DMS153 (cell line): ENCODE measurements at places on chromosomes 3 and 15.
A peak's percentile ranks its signal among the peaks of the same experiment; 100 is the strongest.

DNA sequence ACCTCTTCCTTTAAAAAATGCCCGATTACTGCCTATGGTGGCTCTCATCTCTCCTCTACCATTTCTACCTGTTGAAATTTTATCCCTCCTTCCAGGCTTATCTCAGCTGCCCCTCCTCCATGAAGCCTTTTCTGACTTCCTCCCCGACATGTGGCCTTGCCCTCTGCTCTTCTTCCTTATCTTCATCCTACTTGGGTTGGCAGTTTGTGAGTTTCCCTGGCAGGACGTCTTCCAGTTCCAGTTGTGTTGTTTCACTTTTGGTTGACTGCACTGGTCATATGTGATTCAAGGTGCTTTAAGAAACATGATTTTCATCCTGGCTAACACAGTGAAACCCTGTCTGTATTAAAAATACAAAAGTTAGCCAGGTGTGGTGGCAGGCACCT lies 4.4 kb downstream of the DLL4 start:
- DNase-seq: no peak

GRCh38 chr3:63679186-63679585 lies 26.7 kb downstream of the SNTN start:
- DNase-seq: no peak

DNA sequence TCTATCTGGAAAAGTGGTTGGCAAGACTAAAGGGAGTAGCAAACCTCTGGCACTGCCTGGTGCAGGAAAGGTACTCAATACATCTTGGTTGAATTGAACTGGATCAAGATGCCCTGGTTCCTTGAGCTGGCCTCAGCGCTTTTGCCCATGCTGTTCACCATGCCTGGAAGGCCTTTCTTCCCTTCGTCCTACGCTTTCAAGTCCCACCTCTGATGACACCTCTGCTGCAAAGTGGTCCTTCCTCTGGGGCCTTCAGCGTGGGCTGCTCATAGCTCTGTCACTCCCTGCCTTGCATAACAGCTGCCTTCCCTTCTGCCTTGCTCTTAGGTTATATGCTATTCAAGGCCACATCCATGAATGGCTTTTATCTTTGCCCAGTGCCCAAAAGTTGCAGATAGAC lies 23.0 kb downstream of the ITGA11 start:
- no peak for DNase-seq

DNA sequence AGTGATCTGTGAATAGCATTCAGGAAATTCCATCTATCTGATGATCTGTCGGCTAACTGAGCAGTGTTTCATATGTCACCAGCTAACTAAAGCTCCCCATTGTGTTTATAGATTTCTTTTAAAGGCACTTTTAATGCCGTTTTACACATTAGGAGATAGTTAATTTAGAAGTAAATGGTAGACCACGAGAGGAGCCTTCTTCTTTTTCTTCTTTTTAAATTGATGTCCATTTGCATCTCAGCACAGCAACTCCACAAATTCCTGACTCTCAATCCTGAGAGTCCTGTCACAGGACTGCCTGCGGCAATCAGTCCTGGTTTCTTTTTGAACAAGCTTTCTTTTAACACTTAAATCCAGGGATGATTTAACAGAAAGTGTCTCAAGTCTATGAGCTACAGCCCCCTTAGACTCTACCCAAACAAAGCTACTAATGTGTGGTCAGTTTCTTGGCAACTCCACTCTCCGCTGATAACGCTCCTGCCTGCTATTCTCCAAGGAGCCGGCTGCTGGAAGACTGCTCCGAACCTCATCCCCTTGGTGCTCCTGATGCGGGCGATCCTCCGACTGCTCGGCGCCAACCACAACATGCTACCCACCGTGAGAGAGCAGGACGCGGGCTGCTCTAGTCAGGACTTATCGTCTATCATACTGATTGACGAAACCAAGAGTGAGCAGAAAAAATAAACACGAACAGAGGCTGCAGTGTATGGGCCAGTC lies 421.4 kb downstream of the MECOM start:
- no peak for DNase-seq

- no peak for DNase-seq
Measured at GRCh38 chr3:159380891-159381290, 579.0 kb downstream of the MFSD1 start.

GRCh38 chr15:72838311-72838731 lies 54.8 kb upstream of the ADPGK start:
- no peak for DNase-seq

GRCh38 chr3:166445865-166446264 lies 608.6 kb upstream of the BCHE start:
- no peak for DNase-seq

DNA sequence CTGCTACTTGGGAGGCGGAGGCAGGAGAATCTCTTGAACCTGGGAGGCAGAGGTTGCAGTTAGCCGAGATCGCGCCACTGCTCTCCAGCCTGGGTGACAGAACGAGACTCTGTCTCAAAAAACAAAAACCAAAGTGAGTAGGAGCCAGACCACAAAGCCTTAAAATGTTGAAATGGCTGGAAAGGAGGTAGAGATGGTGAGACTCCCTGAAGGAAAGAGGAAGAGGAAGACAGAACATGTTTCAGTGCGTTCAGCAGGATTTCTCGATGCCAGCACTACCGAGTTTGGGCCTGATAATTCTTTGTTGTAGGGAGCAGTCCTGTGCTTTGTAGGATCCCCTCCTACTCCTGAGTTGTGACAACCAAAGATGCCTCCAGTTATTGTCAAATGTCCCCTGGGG lies 189.9 kb downstream of the AKAP13 start:
- DNase-seq: no peak

DNA sequence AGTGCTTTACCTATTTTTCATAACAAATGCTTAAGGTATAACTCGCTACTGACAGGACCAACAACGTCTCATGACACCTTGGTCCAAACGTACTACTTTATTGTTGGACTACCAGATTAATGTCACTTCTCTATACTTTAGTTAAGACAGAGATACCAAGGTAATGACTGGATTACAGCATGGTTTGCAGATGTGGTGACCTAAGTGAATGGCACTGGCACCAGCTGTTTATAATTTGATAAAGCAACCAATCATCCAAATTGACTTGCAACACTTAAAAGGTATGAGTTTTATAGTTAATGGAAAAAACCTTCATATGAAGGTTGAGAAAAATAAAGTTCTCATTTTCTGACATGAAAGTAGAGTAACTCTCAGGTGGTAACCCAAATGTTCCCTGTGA lies 209.0 kb downstream of the NEK10 start:
- DNase-seq: no peak

DNA sequence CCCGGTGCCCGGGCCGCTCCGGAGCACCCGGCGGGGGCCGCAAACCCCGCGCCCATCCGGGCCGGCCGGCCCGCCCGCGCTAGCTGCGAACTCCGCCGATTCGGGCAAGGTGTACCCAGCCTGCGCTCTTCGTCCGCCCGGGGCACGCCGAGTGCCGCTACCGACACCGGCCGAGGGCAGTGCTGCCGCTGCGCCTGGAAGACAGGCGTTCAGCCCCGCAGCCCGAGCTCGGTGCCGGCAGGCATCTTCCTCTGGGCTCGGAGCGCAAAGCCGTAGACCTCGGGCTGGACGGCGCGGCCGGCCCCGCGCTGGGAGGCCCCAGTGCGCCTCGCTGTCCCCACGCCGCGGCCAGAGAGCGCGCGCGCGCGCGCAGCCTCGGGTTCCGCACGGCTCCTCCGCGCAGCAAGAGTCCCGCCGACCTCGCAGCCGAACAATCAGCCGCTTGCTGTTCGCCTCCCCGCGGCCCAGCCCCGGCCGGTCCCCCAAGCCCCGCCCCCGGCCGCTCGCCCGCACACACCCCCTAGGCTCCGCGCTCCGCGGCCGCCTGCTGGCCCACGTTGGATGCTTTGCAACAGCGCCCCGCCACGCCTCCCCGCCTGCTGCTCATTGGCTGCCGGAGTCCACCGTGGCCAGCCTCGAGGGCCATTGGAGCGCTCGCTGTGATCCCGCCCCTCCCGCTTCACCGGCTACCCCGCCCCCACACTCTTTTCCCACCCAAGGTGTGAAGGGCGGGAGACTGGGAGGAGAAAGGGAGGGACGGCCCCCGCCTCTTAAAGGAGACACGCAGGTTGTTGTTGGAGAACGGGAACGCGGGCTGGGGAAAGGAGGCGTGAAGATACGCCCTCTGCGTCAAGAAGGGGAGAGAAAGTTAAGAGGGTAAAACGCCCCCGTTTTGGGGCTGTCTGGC lies at the start of gene LRIG1:
LRIG1 (minus strand) TSS at position 447 of the 907 bp plus-strand sequence. CDS start 615 bp downstream, outside the sequence.
- DNase-seq: peak; percentile 88

- DNase-seq: no peak
Measured at GRCh38 chr3:143731320-143731719, 116.9 kb downstream of the SLC9A9 start.

- DNase-seq: peak; percentile 27
Measured at GRCh38 chr3:162022911-162023310, 526.3 kb downstream of the OTOL1 start.

- no peak for DNase-seq
Measured at GRCh38 chr15:100939791-100940190, 20.6 kb downstream of the LRRK1 start.

- DNase-seq: no peak
Measured at GRCh38 chr3:15102256-15102655, 3.3 kb upstream of the RBSN start.

- DNase-seq: no peak
Measured at GRCh38 chr3:139524841-139525636, 14.5 kb downstream of the RBP1 start.

- no peak for DNase-seq
Measured at GRCh38 chr15:57732526-57733331, 26.2 kb downstream of the POLR2M start.

GRCh38 chr15:88472225-88472624 lies 4.7 kb downstream of the MRPS11 start:
- no peak for DNase-seq

DNA sequence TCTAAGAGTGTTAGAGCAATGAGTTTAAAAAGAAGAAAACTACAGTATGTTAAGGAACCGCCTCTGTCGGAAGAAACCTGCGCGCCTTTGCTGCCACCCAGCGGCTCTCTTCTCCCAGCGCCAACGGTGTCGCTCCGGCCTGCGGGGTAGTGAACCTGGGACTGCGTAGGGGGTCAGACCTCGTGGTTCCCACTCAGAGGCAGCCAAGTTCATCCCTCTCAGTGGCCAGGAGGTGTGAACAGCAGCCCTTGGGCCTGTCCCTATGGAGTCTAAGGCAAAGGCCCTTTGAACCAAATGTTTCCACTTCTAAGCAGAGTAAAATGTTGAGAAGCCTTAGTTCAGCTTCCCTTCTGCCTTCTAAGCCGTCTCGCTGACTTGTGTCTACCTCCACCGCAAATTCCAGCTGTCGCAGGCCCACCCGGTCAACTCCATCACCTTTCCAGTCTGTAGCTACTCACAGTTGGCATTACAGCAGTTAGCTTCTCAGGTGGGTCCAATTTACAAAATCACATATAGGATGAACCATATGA lies 980 bp upstream of the RAB27A start:
- DNase-seq: peak; percentile 26

GRCh38 chr3:96970211-96970610 lies 155.8 kb downstream of the EPHA6 start:
- DNase-seq: no peak

- DNase-seq: no peak
Measured at GRCh38 chr3:123920868-123921267, 36.7 kb upstream of the MYLK start.

DNA sequence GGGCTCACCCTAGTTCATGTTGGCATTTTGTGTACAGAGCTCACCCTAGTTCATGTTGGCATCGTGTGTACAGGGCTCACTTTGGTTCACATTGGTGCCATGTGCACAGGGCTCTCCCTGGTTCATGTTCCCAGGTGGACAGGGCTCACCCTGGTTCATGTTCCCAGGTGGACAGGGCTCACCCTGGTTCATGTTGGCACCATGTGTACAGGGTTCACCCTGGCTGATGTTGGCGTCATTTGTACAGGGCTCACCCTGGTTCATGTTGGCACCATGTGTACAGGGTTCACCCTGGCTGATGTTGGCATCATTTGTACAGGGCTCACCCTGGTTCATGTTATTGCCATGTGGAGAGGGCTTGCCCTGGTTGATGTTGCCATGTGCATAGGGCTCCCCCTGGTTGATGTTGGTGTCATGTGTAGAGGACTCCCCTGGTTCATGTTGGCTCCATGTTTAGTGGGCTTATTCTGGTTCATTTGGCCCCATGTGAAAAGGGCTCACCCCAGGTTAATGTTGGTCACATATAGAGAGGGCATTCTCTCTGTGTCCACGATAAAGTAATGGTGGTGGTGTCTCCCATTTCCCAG lies 31.7 kb upstream of the NR2C2 start:
- DNase-seq: no peak

- DNase-seq: peak; percentile 1
Measured at GRCh38 chr15:69410248-69410874, 3.8 kb upstream of the KIF23 start.

DNA sequence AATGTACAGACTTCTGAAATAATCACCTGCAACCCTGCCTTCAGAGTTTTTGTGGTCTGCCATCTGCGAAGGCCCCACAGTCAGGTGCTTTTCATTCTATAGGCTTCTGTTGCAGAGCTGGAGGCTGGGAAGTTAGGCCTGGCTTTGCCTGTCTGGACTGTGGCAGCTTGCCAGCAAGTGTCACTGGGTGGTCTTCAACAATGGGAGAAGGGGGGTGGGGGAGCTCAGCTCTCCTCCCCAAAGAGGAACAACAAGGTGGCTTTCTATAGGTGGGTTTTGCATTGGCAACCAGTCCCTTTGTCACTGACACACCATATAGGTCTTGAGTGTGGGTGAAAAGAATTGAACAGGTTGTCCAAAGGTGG lies 7.3 kb downstream of the BOC start:
- no peak for DNase-seq

DNA sequence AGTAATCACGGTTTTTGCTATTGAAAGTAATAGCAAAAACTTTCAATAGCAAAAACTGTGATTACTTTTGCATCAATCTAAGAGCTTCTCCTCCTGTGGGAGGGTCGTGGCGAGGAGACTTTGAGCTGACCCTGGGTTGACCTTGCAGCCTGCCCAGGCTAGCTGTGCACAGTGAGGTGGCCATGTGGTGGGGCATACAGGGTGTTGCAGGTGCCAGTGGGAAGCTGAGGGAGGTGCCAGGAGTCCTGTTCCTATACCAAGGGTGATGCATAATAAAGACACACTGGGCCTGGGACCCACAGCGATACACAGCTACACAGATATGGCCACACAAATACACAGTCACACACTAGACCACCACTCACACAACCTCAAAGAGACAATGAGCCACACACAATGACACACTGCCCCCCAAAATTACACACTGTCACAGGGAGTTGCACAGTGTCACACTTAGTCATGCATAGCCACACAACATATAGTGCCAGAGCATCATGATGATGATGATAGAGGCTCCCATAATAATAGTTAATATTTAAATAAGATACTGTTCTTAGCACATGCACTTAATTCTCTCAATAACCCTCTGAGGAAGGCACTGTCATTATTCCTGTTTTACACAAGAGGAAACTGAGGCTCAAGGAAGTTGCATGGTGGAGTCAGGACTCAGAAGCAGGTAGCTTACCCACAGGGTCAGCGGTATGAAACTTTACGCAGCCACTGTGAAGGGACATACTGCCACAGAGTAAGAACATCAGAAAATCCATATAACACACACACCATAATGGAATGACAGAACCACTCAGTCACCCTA lies 6.3 kb downstream of the PLCD1 start:
- no peak for DNase-seq

- DNase-seq: no peak
Measured at GRCh38 chr3:69724722-69725435, 14.4 kb upstream of the MITF start.
